ENCODE measurements at places on chromosomes 12 and 14.

- peak; percentile 63 for DNase-seq
Observed at GRCh38 chr12:51678086-51678724, 87.2 kb downstream of the SCN8A start.

- DNase-seq = no peak
Observed at GRCh38 chr12:127041985-127042625, 1224.9 kb upstream of the TMEM132C start.

DNA sequence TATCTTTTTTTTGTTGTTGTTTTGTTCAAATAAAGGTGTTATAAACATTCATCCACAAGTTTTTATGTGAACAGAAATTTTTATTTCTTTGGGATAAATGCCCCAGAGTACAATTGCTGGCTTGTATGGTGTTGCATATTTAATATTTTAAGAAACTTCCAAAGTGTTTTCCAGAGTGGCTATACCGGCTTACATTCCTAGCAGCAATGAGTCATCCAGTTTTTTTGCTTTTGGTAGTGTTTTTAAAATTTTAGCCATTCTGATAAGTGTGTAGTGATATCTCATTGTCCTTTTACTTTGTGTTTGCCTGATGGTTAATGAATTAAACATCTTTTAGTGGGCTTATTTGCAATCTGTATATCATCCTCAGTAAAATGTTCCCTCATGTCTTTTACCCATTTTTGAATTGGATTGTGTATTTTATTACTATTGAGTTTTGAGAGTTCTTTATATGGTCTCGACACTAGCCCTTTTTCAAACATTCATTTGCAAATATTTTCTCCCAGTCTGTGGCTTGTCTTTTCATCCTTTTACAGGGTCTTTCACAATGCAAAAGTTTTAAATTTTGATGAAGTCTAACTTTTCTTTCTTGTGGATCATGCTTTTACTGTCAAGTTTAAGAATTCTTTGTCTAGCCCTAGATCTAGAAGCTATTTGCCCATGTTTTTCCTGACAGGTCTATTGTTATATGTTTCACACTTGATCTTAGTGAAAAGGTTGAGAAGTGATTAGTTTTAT is 29.5 kb downstream of the PPP4R4 start:
- no peak for DNase-seq

- peak; percentile 98 for DNase-seq
Observed at GRCh38 chr14:25111061-25111601, 61.2 kb upstream of the STXBP6 start.

DNA sequence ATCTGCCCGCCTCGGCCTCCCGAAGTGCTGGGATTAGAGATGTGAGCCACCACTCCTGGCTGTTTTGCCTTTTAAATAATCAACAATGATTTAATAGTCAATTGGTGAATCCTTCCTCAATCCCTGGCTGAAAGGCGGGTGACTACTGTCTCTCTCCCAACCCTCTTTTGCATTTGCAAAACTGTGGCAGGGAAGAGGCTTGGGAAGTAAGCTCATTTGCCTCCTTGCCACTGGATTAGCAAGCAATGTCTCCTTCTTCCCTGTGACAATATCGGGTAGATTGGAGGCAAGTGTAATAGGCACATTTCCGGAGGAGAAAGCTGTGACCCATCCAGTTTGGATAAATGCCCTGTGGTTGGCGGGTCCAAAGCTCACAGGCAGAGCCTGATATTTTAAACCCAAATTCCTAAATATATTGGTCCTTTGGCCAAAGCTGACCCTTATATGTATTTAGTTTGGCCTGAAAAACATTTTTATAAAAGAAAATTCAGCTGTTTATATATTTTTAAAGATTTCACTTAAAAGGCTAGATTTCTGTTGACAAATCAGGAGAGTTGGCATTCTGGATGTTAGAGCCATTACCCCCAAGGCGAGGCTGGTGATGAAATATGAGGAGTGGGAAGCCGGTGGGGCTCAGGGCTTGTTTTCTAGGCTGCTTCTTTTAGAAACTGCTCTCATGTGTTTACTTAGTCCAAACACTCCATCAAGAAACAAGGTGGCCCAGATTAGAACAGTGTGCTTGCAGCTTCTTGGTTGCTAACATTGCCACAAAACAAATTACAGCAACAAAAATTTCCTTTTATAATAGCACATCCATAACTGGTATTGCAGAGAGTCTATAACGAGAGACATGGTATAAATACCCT is 646.9 kb upstream of the TMEM132C start:
- no peak for DNase-seq

- DNase-seq = no peak
Observed at GRCh38 chr14:100350276-100350926, 27.3 kb downstream of the SLC25A47 start.

DNA sequence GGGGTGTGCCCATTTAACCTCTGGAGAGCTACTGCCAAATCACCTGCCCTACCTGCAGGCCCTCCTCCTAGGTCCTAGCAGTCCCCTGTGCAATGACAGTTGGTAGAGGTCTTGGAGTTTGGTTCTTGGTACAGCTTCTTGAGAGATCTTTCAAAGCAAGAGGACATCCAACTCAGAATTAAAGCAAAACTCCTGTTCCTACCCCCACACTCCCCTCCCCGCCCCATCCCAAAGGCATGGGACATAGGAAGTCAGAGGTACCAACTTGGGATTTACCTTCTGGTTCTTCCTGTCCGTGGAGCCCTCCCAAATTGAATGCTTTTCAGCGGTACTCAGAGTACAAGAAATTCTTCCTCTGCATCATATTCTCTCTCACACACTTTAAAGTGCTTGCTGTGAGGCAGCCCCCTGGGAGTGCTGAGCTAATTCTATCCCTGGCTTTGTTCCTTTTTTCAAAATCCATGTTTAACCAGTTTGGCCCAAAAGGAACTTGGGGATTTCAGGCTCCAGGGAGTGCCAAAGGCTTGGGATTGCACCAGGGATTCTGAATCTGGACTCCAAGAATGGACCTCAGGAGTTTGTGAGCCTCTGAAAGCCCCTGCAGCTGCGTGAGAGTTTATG is 40.8 kb downstream of the GALNT16 start:
- no peak for DNase-seq

DNA sequence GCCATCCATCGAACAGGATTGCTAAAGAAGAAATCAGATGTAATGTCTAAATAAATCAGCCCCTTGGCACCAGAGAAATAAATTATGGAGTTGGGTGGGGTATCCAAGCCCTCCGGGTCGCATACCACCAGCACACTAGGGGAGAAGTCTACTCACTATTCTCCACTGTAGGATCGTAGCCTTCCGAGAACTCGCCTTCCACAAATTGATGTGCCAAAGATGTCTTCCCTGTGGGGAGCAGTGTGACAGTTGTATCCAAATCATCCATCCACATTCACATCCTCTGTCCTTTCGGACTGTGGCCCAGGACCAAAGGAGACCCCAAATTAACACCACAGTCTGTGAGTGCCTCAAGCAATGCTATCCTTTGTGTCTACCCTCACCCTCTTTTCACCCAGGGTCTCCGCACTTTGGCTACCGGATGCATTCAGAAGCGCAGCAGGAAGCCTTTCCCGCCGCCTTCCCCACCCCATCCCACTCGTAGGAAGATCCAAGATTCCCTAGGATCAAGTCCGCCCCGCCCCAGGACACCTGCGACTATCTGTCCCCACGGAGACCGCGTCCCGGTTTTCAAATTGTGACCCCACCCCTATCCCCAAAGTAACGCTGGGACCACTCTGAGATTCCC is 786 bp downstream of the RHEBL1 start:
- DNase-seq = no peak

GRCh38 chr14:93079865-93080403 is 35.8 kb downstream of the ITPK1 start:
- no peak for DNase-seq

DNA sequence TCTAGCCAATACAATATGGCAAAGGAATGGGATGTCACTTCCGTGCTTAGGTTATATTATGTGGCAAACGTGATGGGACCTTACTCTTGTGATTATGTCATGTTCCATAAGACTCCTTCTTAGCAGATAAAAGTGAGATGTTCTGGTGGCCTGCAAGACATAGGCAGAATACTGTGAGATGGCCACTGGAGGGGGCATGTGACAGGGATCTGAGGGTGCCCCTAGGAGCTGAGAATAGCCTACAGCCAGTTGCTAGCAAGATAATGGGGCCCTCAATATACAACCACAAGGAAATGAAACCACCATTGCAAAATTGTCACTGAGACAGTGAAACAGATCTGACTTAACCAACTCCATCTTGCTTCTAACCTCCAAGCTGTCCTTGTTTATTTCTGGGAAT is 151.4 kb upstream of the SSTR1 start:
- DNase-seq = no peak

DNA sequence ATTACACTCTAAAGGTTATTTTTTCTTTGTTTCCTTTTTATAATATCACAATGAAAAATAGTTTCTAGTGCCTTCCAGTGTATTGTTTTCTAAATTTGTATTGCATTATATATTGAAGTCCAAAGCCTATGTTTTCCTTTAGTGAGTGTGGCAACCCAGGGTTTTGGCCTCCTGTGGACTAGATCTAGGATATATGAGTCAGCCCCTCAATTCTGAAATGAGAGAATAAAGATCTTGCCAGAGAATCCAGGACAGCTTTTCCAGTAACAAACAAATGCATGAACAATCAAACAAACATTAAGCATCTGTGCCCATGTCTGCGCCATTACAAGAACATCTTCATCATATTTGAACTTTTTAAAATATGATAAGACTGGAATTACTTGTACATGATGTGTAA is 70.7 kb upstream of the SSTR1 start:
- DNase-seq = peak; percentile 15

- no peak for DNase-seq
Observed at GRCh38 chr12:38392554-38393144, 76.1 kb downstream of the ALG10B start.

- DNase-seq = no peak
Observed at GRCh38 chr12:121248622-121249021, 38.7 kb downstream of the P2RX4 start.

GRCh38 chr14:58746261-58746660 is 108.5 kb downstream of the DACT1 start:
- peak; percentile 94 for DNase-seq

DNA sequence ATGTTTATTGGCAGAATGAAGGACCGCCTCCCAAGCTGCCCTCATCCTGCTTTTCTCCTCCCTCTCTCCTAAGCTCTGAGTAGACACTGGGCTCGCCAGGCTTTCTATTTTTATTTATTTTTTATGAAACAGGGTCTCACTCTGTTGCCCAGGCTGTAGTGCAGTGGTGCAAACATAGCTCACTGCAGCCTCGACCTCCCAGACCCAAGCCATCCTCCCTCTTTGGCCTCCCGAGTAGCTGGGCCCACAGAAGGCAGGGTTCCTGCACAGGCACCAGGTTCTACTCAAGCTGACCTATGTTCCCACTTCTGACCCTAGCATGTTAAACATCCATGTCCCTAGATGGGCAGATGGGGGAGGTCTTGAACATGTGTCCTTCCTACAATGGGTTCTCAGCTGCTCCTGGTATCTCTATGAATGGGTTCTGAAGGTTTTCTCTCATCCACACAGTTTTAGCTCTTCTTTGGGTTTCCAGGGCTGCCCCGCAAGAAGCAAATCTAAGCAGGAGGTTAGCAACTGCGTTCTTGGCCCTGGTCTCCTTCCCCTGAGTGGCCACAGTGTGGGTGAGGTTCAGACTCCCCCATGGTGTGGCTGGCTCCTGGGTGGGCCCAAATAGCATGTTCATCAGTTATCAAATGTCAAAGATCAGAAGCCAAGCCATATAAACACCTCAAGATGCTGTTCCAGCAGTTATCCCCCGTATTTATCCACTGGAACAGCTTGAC is 167.3 kb downstream of the ZFP36L1 start:
- no peak for DNase-seq

DNA sequence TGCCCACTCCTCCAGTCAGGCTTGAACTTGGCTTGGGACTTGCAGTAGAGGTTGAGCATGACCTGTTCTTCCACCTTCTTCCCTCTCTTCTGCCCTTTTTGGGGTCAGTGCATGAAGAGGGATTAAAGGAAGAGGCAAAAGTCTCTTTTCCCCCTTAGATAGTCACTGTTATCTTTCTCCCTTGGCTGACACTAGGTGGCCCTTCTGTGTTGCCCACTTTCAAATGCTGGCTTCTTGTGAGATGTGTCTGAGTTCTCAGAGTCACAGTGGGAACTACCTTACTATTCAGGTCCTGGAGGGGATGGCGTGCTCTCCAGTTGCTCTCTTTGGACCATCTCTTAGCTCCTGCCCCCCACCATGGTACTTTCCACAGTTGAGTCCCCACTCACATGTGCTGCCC is 73.6 kb downstream of the GPR65 start:
- no peak for DNase-seq

- no peak for DNase-seq
Observed at GRCh38 chr14:44970907-44971306, 8.9 kb downstream of the TOGARAM1 start.

DNA sequence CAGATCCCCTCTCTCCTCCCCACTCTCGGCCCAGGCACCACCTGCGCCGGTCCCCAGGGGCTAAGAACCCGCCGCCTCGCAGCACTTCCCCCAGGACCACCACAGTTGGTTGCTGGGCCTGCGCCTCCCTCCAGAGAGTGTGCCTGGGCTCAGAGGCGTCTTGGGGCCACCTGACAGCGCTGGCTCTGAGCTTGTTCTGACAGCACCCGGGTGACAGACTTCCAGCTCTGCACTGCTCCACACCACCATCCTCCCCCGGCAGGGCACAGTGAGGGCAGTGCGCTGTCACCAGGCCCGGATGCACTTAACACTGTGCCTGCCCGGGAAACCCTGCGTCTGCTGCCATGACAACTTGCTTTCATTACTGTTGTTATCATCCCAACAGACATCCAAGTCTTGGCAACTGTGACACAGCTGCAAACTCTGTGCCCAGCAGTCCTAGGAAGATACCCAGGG is 6.6 kb downstream of the BRF1 start:
- DNase-seq = no peak

GRCh38 chr12:106193394-106194215 is 54.2 kb downstream of the CKAP4 start:
- DNase-seq = no peak

- DNase-seq = no peak
Observed at GRCh38 chr12:48285751-48286650, 64.7 kb downstream of the ZNF641 start.

DNA sequence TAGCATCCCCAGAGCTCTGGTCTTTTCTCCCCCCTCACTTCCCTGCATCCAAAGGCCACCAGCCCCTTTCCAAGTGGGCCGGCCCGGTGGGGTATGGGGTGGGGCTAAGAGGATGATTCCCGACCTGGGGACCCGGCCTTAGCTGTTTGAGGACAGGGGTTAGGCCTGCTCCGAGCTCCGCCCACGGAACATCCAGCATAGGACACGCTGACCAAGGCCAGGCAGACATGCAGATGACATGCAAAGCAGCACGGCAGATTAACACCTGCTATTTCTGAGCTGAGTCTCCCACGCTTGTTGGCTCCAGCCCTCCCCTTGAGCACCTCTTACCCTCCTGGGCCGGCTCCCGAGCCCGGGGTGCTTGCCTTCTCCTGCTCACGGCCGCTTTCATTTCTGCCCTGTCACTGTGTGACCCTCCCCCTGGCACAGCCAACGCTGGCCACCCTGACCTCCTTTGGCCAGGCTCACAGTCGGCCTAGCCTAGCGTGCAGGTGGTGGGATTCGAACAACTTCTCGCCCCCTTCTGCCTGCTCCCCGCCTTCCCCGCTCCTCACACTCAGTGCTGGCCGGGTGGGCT is 40.2 kb downstream of the TEAD4 start:
- DNase-seq = no peak

- DNase-seq = peak; percentile 71
Observed at GRCh38 chr12:51823875-51824565, 24.5 kb downstream of the FIGNL2 start.

Data from fibroblast of upper back skin (primary cell).